Stimulated activated CD4-positive, alpha-beta T cell treated with anti-CD3 and anti-CD28 coated beads, Interleukin-12 subunit alpha, Interleukin-12 subunit beta, amount 100 ng/mL, for 24 hours (primary cell): ENCODE measurements at places on chromosomes 1 and 21.

- no peak for DNase-seq
Observed at GRCh38 chr1:236281198-236281653, 532 bp downstream of the ERO1B start.

- no peak for DNase-seq
Observed at GRCh38 chr1:223256034-223256433, 107.9 kb downstream of the SUSD4 start.

- no peak for DNase-seq
Observed at GRCh38 chr1:201542309-201543035, 3.5 kb downstream of the NAV1 start.

DNA sequence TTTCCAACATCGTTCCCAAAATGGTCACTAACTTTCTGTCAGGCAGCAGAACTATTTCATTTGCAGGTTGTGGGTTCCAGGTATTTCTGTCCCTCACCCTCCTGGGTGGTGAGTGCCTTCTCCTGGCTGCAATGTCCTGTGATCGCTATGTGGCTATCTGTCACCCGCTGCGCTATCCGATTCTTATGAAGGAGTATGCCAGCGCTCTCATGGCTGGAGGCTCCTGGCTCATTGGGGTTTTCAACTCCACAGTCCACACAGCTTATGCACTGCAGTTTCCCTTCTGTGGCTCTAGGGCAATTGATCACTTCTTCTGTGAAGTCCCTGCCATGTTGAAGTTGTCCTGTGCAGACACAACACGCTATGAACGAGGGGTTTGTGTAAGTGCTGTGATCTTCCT, 9.3 kb downstream of the OR2AJ1 start:
- DNase-seq, result no peak

DNA sequence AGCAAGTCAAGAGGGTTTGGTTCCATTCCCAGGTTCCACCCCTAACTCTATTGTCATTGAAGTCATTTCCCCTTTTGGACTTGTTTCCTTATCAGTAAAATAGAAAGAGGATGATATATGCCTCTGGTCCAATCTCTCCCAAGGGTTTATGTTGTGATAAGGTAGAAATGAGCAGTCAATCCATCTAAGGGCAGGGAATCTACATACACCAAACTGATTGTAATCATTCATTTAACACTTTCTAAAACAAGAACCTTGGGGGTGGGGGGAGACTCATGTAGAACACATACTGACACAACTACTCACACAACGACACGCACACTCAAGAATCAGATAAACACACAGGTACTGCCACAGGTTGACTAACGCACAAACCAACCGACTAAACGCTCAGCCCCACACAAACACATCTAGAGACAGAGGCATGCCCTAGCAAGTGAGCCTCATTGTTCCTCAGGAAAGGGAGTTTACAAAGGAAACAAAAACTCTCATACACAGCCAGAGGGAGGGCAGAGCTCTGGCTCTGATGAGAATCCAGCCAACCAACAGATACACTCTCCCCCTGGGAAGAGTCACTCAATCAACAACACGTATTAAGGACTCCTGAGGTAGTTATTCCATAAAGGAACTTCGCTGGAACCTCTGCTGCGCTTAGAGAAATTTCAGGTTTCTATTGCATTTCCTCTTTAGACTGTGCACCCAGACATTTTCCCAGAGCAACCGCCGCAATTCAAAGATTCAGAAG, 1.0 kb downstream of the F11R start:
- DNase-seq, result no peak

DNA sequence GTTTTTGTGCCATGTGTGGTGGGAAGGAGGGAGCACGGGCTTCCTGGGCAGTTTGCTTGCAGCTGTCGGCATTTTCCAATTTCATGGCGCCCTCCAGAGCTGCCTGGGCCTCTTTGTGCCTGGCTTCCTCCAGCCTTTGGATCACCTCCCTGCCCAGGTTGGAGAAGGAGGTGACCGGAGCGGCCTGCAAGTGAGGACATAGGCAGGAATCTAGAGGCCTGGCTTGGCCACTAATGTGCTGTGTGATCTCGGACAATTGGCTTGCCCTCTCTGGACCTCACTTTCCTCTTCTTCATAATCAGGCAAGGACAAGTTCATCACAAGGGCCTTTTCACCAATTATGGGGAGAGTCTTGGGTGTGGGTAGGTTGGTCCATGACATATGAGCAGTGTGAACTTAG, 245.1 kb downstream of the MATN1 start:
- no peak for DNase-seq

- DNase-seq, result no peak
Observed at GRCh38 chr1:206787891-206788290, 15.6 kb upstream of the IL10 start.
